ENCODE measurements at places on chromosomes 1 and 21. TPM values are rescaled to one million over a fixed set of nuclear protein-coding genes. Genes with fewer than 3 reads are reported as not detected.

SELP gene
- 0.83 TPM for total RNA-seq

- DNase-seq, result no peak
- H3K4me3 ChIP-seq, result no peak overlapping the region
- H3K36me3 ChIP-seq, result no peaks in the 10 kb centered on the region
- H3K27ac ChIP-seq, result no peak overlapping the region
Observed at GRCh38 chr1:160416369-160416768, 16.0 kb downstream of the VANGL2 start.

GRCh38 chr1:147837129-147837963 is 65.2 kb upstream of the GJA8 start:
- peaks cover 15% of the 10 kb centered on the region for H3K27me3 ChIP-seq
- H3K4me1 ChIP-seq, result peaks cover 5% of the 10 kb centered on the region
- H3K4me3 ChIP-seq, result no peak overlapping the region
- H3K36me3 ChIP-seq, result no peaks in the 10 kb centered on the region
- DNase-seq, result no peak

DNA sequence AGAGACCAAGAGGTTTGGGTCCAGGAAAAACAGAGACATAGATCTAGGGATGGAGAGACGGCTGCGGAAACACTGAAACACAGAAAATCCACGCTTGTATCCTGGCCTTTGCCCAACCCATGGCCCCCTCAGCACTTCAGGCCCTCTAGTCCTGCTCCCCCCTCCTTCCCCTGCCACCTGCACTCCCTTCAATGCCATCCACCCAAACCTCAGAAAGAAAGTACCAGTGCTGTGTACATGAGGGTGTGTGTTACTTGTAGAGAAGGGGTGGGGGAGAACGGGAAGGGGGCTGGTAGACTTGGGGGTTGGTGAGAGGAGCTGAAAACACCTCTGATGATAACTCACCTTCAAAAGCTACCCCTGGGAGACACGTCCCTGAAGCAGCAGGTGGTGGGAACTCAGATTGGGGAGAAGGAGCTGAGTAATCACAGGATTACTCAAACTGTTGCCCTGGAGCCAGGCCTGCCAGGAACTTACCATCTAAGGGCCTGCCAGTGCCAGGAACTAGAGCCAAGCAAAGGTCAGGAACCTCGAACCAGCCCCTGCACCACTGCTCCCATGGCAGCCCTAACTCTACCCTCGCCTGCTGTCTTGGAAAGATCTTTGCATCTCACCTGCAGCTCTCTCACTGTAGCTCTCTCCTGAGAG is 11.5 kb downstream of the RORC start:
- no peaks in the 10 kb centered on the region for H3K36me3 ChIP-seq
- DNase-seq, result no peak

GRCh38 chr1:147169840-147170674 is 2.2 kb downstream of the PRKAB2 start:
- H3K4me3 ChIP-seq, result peak overlapping the region; percentile 99
- no peak for DNase-seq
- H3K27me3 ChIP-seq, result no peaks in the 10 kb centered on the region
- no peak overlapping the region for H3K27ac ChIP-seq

ZNF670 gene
- 1.5 TPM for total RNA-seq

DNA sequence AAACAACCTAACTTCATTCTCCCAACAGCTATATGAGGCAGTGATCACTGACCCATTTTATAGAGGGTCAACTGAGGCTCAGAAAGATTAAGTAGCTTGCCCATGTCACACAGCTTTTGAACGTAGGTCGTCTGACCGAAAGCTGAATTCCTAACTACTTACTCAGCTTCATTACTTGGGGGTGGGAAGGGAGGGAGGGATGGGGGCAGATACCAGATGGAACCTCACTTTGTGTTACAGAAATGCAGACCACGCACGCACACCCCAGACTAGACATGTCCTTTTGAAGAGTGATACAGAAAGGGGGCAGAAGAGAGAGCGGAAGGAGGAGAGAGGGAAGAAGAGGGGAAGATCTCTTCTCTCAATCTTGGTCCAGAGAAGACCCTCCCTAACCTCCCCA is 2.3 kb downstream of the ADGRB2 start:
- peaks cover 16% of the 10 kb centered on the region for H3K4me1 ChIP-seq
- H3K36me3 ChIP-seq, result no peaks in the 10 kb centered on the region
- peak overlapping the region; percentile 22 for H3K4me3 ChIP-seq
- H3K27ac ChIP-seq, result no peak overlapping the region
- DNase-seq, result no peak
- H3K27me3 ChIP-seq, result peaks cover 41% of the 10 kb centered on the region

GFI1 gene
- 56.4 TPM for total RNA-seq

All from activated naive CD8-positive, alpha-beta T cell treated with anti-CD3 and anti-CD28 coated beads, Interleukin-2, amount 10 ng/mL, durations not matched to agents 7 days and 5 days (primary cell).